ENCODE measurements at places on chromosomes 1 and 21.

- no peak for DNase-seq
Measured at GRCh38 chr1:53951697-53952096, 5.5 kb downstream of the LRRC42 start.

- no peak for DNase-seq
Measured at GRCh38 chr1:72431810-72432209, 149.5 kb upstream of the NEGR1 start.

DNA sequence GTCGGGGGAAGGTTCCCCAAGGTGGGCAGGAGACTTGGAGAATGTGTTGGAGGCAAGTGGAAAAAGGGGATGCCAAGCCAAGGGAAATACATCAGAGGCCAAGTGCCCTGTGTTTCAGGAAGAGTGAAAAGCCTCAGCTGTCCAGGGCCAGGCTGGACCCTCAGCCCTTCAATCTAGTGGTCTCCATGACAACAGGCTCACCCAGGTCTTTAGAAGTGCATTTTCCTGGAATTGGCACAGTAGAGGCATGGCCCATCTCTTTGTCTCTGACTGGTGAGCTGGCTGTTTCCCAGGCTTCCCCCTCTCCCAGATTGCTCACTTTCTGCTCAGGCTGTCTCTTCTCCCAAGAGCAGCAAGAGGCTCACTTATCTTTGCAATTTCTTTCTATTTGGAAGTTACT lies 10.4 kb upstream of the RHBG start:
- DNase-seq = no peak

DNA sequence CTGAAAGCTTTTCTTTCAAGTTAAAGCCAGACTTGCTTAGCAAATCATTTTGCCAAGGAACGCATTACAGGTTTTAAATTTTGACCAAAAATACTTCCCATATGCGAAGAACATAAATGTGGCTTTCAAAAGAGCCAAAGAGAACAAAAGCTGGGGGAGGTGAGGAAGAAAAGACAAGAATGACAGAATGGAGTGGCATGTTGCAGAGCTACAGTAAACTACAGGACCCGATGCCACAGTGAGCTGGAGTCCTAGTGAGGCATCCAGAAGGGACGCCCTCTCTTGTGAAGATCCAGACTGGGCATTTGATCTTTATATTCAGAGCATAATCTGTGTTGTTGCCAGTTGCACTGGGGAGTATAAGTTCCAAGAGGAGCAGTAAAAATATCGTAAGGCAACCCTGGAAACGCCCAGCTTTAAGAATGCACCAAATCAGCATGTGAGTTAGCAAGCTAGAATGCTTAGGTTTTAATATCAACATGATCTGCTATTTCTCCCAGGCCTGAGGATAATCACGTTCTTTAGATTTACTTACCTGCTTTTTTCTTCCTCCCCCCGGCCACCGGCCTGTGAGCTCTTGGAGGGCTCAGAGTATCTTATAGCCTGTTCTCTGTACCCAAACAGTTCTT lies 48.4 kb upstream of the HOOK1 start:
- no peak for DNase-seq
